GM12864 (cell line): ENCODE measurements at places on chromosomes 12 and 14.

DNA sequence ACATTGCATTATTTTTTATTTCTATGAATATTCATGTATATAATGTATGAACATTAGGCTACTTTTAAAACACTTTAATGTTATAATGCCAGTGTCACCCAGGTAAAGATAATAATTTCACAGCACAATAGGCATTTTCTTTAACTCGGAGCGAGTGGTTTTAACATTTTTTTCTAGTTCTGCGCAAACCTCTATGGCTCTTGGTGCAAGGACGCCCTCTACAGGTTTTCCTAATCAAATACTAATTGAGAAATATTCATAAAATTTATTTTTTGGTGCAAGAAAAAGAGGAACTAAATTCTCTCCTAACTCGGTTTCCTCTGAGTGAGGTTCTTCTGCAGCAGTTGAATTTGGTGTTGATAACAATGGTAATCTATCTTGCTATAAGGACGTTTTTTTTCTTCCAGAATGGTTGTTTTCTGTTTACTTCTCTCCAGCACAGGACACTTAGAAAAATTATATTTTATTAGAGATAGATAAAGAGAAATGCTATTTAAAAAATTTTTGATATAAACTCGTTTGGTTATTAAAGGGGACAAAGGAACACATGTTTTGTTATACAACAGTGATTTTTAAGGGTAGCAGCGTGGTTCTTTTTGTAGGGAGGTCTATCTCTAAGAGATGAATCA lies 2.4 kb upstream of the WIF1 start:
- no peak for DNase-seq

GRCh38 chr12:95054206-95054605 lies 19.2 kb downstream of the NR2C1 start:
- no peak for DNase-seq

- DNase-seq = no peak
Observed at GRCh38 chr12:16323010-16323409, 24.4 kb upstream of the MGST1 start.

DNA sequence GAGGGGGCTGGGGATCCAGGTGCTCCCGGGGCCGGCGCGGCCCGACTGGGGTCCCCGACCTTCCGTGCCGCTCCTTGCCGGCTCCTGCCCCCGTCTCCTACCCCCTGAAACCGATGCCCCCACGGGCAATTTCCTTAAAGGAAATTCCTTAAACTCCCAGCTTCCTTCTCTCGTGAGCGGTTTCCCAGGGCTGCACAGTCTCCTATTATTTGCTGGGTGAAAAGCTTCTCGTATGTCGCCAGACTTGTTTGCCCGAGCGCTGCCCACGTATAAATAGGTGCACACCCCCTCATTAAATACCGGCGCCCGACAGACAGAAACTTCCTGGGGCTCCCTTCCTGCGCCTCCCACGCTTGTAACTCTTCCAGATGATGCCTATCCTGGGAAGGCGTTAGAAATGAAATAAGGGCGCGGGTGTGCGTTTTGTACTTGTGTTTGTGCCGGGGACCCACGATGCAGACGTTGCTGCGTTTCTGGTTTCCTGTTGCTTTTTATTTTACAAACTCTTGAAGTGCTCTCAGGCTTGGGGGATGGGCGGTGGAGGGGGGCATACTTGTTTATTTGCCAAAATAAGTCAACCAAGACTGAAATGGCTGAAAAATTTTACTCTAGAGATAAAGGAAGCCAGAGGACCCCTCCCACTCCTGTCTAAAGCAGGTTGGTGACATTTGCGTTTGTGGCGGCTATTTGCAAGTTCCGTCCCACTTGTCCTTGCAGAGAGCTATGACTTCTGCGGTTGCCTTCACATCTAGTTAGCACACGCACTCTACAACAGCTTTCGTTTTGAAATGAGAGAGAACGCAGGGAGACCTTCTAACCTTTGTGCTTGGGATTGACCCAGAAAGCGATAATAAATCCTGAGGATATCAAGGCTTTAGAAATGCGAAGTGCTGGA lies 1.0 kb downstream of the HIP1R start:
- peak; percentile 57 for DNase-seq

- DNase-seq = no peak
Observed at GRCh38 chr12:13117029-13117428, 13.6 kb upstream of the GSG1 start.
